ACHN (cell line): ENCODE measurements at places on chromosomes 5 and 9.

DNA sequence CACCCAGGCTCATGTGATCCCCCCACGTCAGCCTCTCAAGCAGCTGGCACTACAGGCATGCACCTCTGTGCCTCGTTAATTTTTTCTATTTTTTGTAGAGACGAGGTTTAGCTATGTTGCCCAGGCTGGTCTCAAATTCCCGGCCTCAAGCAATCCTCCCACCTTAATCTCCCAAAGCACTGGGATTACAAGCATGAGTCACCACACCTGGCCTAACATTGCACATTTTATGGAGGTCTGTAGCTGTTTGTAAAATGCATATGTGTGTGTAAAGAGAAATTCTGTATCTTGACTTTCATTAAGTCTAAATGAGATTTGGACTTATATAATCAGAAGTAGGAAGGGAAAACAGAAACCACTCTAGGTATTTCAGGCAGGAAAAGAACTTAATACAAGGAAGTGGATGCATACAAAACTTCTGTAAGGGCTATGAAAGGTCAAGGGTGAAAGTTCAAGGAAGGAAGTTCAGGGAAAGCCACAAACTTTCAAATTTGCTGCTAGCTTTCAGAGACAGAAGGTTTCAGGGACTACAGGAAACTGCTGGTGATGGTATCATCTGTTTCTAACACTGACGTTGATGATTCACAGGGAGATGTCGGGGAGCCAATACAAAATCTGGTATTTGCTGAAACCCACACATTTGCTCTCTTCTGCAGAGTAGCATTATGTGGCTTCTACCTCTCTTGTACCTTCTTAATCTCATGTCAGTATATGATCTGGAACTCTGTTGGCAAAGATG lies 209.4 kb downstream of the PIK3R1 start:
- no peak for DNase-seq

DNA sequence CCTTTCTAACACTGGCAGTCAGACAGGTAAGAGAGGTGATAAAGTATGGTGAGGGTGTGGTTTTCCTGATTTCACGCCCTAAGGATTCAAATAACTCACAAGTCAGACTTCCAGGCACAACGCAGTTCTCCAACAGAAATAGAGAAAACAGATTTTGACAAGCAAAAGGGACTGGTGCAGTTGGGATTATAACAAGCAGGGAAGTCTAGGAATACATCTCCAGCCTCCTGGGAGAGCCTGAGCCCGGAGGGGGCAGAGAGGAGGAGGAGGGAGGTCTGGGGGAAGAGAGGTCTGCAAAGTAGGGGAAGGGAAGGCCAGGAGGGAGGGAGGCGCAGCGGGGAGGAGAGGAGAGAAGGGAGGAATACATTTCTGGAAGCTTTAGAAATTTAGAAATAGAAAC lies 1.6 kb downstream of the CMBL start:
- DNase-seq = no peak

- DNase-seq = no peak
Observed at GRCh38 chr5:33843579-33843978, 48.2 kb downstream of the ADAMTS12 start.

DNA sequence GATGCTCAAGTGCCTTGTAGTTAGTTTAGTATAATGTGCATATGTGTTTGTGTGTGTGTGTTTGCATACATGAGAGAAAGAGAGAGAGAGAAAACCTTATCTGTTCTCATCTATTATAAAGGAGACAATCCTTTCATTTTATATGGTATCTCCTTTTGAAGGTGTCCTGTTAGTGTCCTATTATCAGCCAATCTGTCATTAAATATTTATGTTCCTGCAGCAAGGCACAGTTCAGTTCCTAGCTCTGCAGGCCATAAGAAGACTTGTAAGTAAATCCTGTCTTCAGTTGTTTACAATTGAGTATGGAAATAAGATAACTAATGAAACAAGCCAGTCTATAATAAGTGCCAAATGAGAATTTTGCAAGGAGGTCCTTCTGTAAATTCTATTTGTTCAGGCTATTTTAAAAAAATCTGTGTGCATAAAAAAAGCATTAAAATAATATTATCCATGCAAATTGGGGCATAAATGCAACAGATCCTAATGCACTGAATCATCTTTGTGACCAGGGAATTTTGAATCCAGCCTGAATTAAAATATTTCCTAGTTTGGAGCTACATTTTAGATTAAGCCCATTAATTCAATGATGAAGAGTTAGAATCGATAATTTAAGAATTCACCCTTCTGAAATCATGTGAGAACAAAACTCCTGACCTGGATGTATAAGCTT lies 18.1 kb downstream of the MAP1B start:
- DNase-seq = no peak

DNA sequence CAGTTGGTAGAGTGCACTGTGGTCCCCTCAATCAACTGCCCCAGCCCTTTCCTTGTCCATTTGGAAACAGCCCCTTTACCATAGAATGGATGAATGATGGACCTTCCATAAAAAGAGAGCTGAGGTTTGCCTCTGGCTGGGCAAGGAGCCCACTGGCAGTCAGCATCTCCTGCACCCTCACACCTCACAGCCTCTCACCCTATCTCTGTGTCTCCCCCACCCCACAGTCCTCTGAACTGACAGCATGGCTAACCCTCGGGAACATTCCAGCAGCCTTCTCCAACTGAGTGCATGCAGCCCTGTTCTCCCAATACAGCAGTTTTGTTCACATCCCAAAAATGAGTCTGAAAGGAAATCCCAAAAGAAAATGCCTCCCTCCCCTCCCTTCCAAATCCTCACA lies 51.7 kb downstream of the RETREG1 start:
- DNase-seq = no peak

DNA sequence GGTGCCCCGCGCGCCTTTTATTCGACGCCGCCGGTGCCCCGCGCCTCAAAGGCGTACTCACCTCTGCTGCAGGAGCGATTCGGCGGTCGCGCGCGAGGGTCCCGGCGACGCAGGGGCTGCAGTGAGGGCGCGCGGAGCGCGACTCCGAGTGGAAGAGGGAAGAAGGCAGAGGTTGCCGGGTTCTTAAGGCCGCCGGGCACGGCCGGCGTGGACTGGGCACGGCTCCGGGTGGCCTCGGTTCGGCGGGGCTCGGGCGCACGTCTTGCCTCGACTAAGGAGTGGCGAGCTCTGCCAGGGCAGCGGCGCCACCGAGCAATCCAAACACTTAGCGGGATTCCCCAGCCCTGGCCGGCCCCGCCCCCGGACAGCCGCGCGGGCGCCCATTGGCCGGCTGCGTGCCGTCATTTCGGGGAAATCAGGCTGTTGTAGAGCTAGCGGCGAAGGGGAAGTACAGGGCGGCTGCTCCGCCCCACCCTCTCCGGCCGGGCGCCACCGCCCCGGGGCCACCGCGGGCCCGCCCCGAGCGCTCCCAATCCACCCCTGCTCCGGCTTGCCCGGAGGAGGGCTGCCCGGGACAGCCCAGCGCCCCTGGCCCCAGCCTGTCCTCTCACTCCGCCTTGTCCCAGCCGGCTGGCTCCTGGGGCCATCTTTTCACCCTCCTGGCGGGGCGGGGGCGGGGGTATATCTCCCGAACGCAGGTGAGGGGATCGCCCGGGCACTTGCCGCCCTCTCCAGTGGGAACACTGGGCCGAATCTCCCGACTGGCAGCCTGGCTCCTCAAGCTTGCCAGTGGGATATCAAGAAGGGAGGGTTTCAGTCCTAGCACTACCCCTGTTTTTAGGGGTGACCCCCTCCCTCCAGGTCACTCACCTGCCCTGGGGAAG lies at the start of gene IRF1:
Gene IRF1 (minus strand): TSS at position 290 of the 884 bp plus-strand sequence. CDS start 1,295 bp downstream, outside the sequence.
- peak; percentile 93 for DNase-seq
